ENCODE measurements at places on chromosomes 13 and 19.

DNA sequence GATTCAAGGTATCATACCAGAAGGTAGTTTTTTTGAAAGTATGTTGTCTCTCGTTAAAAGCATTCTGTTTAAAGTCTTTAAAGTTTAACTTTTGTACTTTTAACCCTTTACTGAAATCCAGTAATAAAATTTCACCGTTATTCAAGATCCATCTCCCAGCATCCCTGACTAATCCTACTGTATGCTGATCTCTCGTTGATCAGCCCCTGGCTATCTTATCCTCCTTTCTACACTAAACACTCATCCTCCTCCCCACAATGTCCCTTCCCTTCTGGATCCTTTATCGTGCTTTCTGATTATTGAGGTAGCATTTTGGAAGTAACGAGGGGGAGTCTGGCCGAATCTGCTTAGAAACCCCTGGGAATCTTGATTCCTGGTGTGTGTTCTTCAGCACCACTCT lies 1.3 kb downstream of the TPP2 start:
- no peak for DNase-seq

DNA sequence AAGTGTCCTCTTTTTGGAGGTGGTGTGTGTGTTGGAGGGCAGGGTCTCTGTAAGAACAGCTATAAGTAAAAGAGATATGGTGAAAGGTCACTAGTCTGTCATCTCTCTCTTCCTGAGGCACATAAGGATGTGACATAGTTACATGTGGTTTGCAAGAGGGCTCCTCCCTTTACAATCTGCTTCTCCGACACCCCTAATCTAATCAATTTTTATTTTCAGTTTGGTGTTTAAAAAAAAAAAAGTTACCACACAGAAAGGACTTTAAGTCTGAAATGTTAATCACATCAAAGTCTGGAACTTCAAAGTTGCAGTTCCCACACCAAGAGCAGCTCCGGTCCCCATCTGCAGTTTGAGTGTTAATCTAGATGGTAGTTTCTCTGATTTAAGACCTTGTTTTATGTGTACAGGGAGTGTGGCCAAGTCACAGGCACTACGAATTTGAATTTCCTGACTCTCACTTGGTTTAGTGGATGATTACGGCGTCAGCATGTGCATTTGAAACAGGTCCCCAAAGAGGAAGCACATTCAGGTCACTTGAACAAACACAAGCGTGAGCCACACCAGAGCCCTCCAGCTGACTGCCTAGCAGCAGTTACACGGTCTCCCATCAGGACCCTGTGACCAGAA lies 53.1 kb downstream of the FOXO1 start:
- no peak for DNase-seq

DNA sequence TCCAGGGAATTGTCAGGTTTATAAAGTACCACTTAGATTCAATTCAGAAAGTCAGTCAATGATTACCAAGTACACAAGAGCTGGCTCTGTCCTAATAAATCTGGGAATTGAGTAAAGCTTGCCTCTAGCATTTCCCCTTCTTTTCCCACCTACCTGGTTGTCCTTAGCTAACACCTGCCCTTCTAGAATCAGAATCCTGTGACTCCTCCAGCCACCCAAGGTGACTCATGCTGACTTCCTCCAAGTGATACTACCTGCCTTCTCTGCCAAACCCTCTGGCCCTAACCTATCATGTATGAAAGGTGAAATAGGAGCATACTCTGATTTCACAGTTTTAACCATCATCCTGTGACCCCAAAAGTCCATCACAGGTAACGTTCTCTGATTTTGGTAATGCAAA lies 151.2 kb downstream of the DIAPH3 start:
- no peak for DNase-seq

DNA sequence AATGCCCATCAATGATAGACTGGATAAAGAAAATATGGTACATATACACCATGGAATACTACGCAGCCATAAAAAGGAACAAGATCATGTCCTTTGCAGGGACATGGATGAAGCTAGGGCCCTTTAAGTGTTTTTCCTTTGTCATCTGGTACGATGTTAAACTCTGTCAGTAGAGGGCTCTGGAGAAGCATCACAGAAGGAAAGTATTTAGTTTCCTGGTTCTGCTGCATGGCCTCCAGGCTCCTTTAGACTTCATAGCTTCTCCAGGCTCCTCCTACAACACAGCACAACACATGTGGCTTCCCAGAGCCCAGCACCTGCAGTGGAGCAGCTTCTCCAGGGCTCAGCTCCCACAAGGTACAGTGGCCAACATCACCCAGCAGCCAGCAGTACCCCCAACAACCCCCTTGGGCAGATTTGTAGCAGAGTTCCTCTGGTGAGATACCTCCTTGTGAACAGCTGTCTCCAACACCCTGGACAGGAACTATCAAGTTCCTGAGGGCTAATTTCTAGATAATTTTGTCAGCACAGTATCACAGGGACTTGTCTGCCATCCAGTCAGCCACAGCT lies 63.4 kb downstream of the KCTD12 start:
- no peak for DNase-seq

- DNase-seq: no peak
Observed at GRCh38 chr13:83229574-83230305, 652.5 kb downstream of the SLITRK1 start.

All from brain pericyte (primary cell).